ENCODE measurements at places on chromosomes 4 and X.

- no peak for DNase-seq
These were observed 7.5 kb upstream of the SPINK2 start for GRCh38 chr4:56828784-56829535.

GRCh38 chr4:150305995-150306394 lies 227.8 kb downstream of the DCLK2 start:
- DNase-seq, result no peak

DNA sequence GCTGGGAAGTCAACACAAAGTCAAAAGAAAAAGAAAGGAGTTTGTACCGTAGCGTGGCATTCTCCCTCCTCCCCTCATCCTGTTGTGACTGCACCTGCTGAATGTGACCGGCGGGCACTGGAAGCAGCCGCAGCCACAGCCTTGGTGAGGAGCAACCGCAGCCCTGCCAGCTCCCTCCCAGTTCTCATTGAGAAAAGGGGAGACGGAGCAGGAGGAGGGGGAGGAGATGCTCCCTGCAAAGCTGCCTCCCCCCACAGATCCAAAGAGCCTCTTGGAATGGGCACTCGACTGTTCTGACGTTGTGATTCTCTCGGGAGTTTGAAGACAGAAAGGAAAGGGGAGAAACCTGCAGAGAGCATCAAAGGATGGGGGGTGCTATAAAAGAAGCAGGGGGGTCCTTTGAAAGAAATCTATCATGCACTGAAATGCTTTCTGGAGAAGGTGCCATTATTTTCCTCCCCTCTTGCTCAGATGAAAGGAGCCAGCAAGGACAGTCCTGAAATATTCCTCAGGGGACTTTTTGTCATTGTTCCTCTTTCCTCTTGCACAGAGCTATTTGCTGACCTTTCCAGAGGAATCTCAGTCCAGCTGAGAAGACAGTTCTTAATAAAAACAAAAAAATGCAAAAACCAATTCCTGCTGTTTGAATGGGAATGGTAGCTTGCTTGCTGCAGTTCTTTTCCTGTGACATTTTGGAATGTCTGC lies 429.7 kb downstream of the MAPK10 start:
- no peak for DNase-seq

DNA sequence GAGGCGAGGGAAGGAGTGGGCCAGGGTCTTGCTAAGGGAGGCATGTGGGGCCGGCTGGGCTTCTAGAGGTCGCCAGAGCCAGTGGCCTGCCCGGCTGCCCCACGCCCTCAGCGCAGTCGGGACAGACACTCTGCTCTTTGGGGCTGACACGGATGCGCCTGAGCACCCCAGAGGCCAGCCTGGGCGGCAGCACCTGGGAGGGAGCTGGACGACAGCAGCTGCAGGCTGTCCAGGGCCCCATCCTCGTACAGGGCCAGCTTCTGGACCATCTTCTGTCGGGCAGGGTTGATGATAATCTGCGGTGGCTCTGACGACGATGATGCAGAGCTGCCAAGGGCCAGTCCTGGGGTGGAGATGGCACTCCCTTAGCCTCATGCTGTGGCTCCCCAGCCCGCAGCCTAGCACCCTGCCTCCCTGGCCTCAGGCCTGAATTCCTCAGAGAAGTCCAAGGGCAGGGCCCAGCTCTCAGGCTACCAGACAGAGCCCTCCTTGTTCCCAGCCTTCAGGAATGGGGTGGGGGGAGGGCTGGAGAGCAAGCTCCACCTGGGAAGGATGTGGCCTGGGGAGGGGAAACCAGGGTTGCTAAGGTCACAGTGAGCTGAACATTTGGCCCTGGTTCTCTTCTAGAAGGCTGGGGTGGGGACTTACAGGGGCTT lies 7.2 kb downstream of the IRAK1 start:
- DNase-seq, result no peak
